ENCODE measurements at places on chromosomes 6 and 20. TPM values are rescaled to one million over a fixed set of nuclear protein-coding genes. Genes with fewer than 3 reads are reported as not detected.

DNA sequence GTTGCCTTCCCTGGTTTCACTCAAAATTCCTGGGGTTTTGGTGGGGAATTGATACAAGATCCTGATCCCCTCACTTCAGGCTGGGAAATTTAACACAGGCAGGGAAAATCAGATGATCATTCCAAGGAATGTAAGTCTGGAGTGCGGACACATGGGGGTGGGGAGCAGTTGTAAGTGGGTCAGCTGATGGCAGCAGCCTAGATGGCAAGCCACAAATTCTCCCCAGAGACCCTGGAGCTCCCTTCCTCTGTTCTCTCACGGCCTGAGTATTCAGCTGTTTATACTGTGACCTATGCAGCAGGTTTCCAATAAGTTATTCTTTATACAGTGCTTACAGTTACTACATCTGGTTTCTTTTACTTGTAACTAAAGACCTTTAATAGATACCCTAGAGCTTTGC, 144.9 kb downstream of the SH3BGRL2 start:
- DNase-seq: no peak

The RPRD1B gene
- 65.3 TPM for total RNA-seq

The SLC17A2 gene
- not detected for total RNA-seq

The OXT gene
- not detected for total RNA-seq

DNA sequence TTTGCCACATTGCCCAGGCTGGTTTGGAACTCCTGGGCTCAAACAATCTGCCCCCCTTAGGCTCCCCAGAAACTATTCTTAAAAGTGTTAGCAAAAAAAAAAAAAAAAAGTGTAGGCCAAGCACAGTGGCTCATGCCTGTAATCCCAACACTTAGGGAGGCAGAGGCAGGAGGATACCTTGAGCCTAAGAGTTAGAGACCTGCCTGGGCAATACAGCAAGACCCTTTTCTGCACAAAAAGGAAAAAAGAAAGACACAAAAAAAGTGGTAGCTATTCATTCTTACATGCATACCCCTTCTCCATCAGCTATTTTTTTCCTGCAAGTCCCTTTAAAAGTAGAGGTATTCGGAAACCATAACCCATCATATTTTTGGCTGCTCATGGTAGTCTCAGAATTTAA, 3.2 kb upstream of the SRPK1 start:
- no peak for DNase-seq

The GATA5 gene
- 18.1 TPM for total RNA-seq

The MAP7 gene
- 3.9 TPM for total RNA-seq

The SRMS gene
- not detected for total RNA-seq

The SYCP2L gene
- 1.1 TPM for total RNA-seq

The LAMP5 gene
- total RNA-seq: not detected

DNA sequence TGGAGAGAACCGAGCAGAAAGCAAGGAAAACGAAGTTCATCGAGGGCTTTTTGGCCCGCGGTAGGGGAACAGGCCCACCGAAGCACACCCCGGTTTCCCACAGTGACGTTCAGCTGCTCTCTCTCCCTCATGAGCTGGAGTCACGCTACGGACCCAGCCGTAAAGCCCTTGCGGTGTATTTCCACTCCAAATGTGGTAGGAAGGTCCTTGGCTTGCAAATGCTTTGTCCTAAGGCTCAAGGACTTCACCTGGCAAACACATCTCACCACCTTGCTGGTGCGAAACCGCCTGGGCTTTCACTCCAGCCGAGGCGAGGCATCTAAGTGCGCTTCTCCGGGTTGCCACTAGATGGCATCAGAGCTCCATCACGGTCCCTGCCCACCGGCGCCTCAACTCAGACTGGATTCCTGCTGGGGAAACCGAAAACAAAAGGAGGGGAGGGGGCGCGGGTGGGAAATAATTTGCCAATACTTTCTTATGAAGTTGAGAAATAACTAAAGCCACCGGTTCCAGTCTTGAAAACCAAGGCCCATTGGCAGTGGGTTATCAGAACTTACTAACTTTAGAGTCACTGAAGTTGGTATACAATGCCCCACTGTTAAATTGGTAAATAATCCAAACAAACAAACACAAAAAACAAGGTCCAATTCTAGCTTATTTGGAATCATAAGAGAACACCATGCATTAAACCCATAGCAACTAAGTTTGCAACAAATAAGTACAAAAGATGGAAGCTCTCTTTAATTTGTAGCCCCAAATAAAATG, 13.4 kb upstream of the FOXC1 start:
- peak; percentile 60 for DNase-seq
